WTC11 (cell line): ENCODE measurements at places on chromosomes 5 and 9. TPM values are rescaled to one million over a fixed set of nuclear protein-coding genes. Genes with fewer than 3 reads are reported as not detected.

GRCh38 chr5:103428411-103428871 is 134.1 kb downstream of the NUDT12 start:
- DNase-seq: no peak

The HAND1 gene
- not detected in 3 replicates for total RNA-seq

The GPRIN1 gene
- 5.4 to 8.5 TPM (median 5.8 TPM) in 3 replicates for total RNA-seq

DNA sequence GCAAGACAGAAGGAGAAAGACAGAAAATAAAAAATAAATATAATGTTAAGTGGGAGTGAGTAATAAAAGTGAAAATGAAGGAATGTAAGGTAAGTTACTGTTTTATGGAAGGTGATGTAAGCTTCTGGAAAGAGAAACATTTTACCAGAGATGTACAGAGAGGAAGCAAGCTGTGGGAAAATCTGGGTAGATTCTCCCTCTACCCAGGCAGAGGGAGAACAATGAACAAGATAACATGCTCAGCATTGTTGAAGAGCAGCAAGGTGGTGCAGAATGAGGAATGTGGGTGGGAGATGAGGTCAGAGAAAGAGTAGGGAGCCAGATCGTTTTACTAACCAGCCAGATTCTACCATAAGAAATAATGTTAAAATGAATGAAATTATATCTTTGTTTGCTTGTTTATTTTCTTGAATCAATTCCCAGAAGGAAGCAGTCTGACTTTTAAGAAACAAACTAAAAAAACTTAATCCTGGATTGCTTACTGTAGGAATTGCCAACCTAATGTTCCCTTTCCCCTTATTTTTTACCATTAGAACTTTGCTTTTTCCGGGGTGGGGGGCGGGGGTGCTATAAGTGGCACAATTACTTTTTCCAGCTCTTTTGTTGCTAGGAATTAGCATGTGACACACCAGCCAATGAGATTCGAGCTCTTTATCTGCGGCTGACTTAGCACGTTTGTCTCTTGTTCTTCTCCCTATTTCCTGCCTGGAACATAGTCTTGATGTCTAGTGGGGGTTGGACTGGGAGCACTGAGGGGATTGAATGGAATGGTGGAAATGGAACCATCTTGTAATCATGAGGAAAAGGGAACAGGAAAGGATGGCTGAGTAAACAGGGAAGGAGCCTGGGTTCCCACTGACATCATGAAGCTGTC is 356.7 kb downstream of the TMEM167A start:
- DNase-seq: no peak

- no peak for DNase-seq
Observed at GRCh38 chr5:95043234-95043633, 241.7 kb downstream of the MCTP1 start.

GRCh38 chr5:60538955-60539866 is 160.8 kb downstream of the DEPDC1B start:
- no peak for DNase-seq

GRCh38 chr5:14671414-14671813 is 6.9 kb downstream of the OTULIN start:
- DNase-seq: no peak

The HTR1A gene
- total RNA-seq: 0.46 to 0.66 TPM (median 0.52 TPM) in 3 replicates

The SPEF2 gene
- total RNA-seq: 0.15 to 0.92 TPM (median 0.64 TPM) in 3 replicates

The PTPRD gene
- 51.3 to 69.6 TPM (median 54.6 TPM) in 3 replicates for total RNA-seq

GRCh38 chr5:142545650-142546322 is 140.1 kb downstream of the FGF1 start:
- DNase-seq: no peak

The MGAT1 gene
- total RNA-seq: 78.4 to 93.6 TPM (median 86.3 TPM) in 3 replicates

The PCDHGA9 gene
- 1.9 to 2.9 TPM (median 2.3 TPM) in 3 replicates for total RNA-seq

GRCh38 chr5:169545762-169546161 is 37.8 kb upstream of the SPDL1 start:
- DNase-seq: no peak

DNA sequence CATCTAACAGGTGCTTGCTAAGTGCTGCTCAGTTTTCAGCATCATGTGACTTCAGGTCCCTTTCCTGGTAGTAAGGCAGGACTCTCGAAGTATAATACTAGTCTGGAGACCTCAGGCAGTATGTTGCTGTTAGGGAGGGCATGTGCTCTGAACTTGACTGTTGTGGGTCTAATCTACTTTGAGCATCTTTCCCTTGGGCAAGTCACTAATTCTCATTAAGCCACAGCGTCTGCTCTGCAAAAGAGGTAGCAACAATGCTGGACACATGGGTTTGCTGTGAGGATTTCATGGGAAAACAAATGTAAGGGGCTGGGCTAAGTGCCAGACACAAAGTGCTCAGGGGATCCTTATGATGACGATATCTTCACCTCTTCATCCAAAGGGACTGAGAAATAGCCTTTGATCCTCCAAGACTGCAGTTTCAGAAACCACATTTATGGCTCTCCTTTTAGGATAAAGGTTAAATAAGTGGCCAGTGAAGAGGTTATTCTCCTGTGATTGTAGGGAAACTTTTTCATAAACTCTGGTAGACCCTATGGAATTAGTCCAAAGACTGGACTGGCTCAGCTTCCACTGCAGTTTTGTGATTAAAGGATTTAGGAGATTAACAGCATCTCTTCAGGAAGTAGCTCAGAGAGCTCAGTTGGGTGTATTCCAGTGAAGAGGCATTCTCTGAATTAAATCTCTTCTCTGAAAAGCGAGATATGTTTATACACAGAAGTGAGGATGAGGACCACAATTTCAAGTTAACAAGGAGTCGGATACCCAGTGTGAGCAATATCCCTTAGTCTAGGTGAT is 216.6 kb downstream of the SGCD start:
- DNase-seq: no peak

DNA sequence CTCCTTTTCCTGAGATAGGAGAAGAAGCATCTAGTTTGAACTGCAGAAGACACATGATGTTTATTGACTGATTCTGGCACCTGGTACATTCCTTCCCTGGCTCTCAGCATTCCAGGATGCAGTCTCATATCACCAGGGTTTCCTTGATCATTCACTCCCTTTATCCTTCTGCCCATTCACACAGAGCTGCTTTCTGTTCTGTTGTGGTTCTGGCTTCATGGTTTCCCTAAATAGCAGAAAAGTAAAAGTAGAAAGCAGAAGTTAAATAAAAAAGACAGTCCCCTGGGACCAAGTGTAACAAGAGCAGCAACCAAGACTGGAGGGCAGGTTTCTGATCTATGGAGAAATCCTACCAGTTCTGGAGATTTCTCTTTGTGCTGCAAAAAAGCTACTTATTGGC is 3.2 kb downstream of the IFNA8 start:
- DNase-seq: no peak

GRCh38 chr5:93583768-93584595 is 960 bp downstream of the NR2F1 start:
- DNase-seq: peak; percentile 57

GRCh38 chr9:113274474-113275156 is 757 bp downstream of the CDC26 start:
- DNase-seq: no peak

The PLK2 gene
- total RNA-seq: 26.3 to 37.1 TPM (median 29.1 TPM) in 3 replicates

The PLEKHG4B gene
- total RNA-seq: 51.4 to 53.0 TPM (median 52.1 TPM) in 3 replicates

DNA sequence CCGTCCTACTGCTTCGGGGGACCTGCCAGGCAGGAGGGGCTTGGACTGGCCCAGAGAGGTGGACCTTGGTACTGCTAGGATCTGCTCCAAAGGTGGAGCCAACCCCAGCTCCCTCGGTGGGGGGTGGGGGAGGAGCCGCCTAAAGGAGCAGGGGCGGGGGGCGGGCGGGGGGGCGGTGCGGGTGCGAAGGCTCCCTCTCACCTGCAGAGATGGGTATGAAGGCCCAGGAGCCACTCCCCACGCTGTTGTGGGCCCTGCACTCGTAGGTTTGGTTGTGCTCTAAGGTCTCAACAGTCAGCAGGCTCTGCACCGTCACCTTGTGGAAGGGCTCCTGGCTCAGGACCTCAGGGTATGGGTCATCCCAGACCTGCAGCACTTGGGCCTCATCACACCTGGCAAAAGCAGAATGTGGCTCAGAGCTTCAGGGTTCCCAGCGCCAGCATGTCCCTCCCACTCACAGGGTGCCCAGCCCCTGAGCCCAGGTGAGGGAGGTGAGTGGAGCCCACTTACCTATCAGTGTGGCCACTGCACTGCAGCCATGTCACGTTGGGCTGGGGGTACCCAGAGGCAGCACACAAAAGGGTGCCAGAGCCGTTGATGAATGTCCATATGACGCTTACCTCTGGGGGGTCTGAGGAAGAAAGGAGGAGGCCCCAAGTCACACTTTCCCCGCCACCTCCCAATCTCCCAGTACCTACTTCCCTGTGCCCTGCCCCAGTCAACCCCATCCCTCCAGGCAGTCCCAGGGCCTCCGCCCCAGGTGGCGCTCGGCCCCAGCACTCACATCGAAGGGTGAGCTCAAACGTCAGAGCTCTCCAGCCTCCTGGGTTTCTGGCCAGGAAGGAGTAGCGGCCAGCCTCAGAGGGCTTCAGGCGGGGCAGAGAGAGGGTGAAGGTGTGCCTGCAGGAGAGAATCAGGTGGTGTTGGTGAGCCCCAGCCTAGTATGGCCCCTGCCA is 16.4 kb downstream of the CSF1R start:
- peak; percentile 25 for DNase-seq

DNA sequence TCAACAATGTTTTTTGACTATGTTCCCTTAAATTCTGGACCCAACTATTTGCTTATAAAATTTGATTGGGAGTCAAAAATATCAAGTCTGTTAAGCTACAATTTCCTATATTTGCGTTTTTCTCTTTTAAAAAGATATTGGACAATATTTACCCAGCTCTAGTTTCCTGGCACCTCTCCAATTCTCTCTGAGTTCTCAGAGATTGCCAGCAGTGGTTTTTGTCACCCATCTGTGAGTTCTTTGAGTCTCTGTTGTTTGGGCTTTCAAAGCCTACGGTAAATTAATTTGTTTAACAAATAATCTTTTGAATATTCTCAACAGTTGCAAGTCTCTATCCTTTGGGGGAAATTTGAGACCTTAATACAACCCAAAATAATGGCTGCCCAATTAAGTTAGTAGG is 174.2 kb upstream of the PUM3 start:
- no peak for DNase-seq

- DNase-seq: no peak
Observed at GRCh38 chr5:39680213-39680612, 255.4 kb upstream of the DAB2 start.

DNA sequence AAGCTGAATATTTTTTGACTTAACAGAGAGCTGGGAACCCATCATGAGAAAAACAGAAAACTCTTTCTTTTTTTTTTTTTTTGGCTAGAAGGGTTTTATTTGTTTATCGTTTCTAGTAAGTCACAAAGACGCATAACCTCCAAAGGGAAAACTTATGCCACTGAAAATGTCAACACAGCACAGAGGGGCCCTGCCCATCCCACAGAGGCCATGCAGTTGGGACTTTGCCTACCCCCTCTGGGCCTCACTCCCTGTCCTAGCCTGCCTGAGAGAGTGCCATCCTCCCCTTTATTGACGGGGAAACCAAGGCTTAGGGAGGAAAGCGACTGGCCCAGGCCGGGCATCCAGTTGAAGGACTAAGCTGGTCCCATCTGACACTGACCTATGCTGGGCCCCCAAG is 74.7 kb downstream of the VAV2 start:
- no peak for DNase-seq

GRCh38 chr5:37777432-37778130 is 62.3 kb downstream of the GDNF start:
- no peak for DNase-seq

DNA sequence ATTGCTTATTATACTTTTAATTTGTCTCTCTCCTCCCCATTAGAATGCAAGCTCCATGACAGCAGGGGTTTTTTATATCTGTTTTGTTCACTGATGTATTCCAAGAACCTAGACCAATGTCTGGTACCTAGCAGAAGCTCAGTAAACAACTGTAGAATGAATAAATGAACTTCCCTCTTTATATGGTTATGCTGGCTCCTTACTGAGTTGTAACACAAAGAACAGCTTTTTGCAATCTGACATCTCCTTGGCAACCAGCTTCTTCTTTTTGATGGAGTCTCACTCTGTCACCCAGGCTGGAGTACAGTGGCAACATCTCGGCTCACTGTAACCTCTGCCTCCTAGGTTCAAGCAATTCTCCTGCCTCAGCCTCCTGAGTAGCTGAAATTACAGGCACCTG is 13.6 kb downstream of the TRMO start:
- DNase-seq: no peak
